ENCODE measurements at places on chromosomes 12 and 14. TPM values are rescaled to one million over a fixed set of nuclear protein-coding genes. Genes with fewer than 3 reads are reported as not detected.
A peak's percentile ranks its signal among the peaks of the same experiment; 100 is the strongest.

The FGF6 gene
- total RNA-seq = not detected

The HCAR2 gene
- total RNA-seq = not detected

The WNT1 gene
- not detected for total RNA-seq

DNA sequence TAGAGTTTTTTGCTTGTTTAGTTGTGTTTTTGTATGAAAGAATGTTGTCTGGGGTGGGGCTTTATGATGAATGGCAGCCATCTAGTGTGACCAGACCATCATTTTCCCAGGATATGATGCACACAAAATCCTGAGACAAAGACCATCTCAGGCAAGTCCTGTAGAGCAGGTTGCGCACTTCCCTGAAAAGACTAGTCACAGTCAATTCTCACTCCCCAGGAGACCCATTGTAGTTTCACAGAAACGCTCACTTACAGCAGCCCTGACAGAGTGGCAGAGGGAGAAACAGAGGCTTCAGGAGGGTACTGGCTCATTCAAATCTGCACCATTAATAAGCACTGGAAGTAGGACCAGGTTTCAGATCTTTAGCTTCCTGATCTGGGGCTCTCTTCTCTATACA is 183.2 kb downstream of the TMEM117 start:
- DNase-seq = no peak
- no peaks in the 10 kb centered on the region for H3K36me3 ChIP-seq
- no peak overlapping the region for H3K4me3 ChIP-seq
- H3K4me1 ChIP-seq = no peaks in the 10 kb centered on the region

DNA sequence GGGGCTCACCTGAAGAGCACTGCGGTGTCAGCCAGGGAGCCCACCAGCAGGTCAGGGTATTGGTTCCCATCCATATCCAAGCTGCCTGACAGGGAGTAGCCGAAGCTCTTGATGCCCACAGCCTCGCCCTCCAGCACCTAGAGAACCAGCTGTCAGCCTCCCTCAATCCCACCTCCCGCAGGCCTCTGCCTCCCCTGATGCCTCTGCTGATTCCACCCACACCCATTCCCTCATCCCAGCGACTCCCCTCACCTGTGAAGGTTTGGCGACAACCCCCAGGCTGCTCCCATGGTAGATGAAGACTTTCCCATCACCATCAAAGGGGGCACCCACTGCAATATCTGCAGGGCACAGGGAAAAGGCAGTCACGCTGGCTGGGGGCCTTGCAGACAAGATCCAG is 10.0 kb downstream of the ITGA7 start:
- no peaks in the 10 kb centered on the region for H3K36me3 ChIP-seq
- no peak overlapping the region for H3K4me3 ChIP-seq
- no peaks in the 10 kb centered on the region for H3K27me3 ChIP-seq

- H3K27ac ChIP-seq = peak within 1 kb of the TSS; percentile 84
- H3K4me3 ChIP-seq = peak within 1 kb of the TSS; percentile 95
- DNase-seq = peak; percentile 92
- H3K27me3 ChIP-seq = no peaks in the 10 kb centered on the region
- H3K4me1 ChIP-seq = peaks cover 37% of the 10 kb centered on the region
Measured at GRCh38 chr14:103057372-103058163, at the start of gene CDC42BPB. Gene CDC42BPB (minus strand): TSS chr14:103057549. CDS start chr14:103057173, 376 bp downstream.

GRCh38 chr14:106848330-106849121 is 1322.1 kb downstream of the TMEM121 start:
- H3K4me3 ChIP-seq = no peak overlapping the region
- H3K4me1 ChIP-seq = peaks cover 49% of the 10 kb centered on the region
- H3K27me3 ChIP-seq = no peaks in the 10 kb centered on the region

GRCh38 chr14:70726651-70727375 is 82.5 kb downstream of the MAP3K9 start:
- H3K4me1 ChIP-seq = peaks cover 6% of the 10 kb centered on the region
- H3K27ac ChIP-seq = no peak overlapping the region
- DNase-seq = no peak
- peaks cover 9% of the 10 kb centered on the region for H3K36me3 ChIP-seq
- H3K27me3 ChIP-seq = no peaks in the 10 kb centered on the region
- no peak overlapping the region for H3K4me3 ChIP-seq
